ENCODE measurements at places on chromosomes 11 and 22.
A peak's percentile ranks its signal among the peaks of the same experiment; 100 is the strongest.

- no peak for DNase-seq
Measured at GRCh38 chr11:6431861-6432260, 8.9 kb downstream of the HPX start.

DNA sequence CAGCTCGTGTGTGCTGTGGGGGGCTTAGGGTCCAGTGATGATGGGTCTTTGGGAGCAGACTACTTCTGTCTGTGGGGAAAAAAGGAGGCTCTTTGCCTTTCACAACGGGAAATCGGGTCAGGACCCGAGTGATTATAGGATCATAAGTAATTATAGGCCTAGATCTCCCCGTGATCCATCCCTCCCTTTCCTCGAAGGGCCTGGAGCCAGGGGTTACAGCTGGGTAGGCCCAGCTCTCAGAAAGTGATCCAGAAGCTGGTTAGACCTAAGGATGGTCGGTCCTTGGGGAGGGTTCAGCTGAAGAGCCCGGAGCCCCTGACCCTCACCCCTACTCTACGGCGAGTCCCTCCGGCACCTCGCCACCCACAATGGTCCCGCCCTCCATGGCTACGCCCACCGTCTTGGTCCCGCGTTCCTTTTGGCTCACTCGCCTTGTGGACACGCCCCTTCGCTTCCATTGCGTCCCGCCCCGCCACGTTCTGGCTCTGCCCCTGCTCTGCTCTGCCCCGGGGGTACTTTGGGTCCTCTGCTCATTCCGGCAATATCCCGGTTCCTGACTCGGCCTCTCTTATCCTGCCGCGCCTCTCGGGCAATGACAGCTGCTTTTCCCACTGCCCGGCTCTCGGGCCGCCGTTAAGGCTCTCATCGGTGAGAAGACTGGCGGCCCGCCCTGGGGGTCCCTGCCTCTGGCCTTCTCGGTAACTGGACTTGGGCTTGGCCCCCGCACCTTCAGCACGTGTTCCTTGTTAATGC lies 5.0 kb downstream of the IGSF22 start:
- peak; percentile 85 for DNase-seq

GRCh38 chr22:31625661-31626426 lies 36.2 kb downstream of the PISD start:
- peak; percentile 37 for DNase-seq

- DNase-seq: no peak
Measured at GRCh38 chr11:17585911-17586695, 39.0 kb downstream of the OTOG start.

DNA sequence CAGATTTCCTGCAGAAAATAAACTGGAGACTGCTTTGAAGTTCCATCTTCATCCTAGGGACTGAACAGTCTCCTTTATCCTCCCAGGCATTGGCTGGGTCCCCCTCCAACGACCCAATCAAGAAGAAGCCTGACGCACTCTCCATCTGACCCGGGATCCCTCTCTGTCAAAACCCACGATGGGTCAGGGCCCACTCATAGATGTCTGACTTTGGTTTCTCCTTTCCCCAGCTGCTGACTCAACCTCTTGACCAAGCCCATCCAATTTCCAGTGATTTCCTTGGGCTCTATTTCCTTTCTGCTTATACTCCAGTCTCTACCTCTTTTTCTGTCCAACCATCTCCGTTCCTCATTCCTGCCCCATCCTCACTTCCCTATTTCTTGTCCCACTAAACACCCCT lies 189.7 kb downstream of the MIAT start:
- DNase-seq: no peak

- DNase-seq: no peak
Measured at GRCh38 chr22:45172881-45173585, 9.3 kb downstream of the NUP50 start.

DNA sequence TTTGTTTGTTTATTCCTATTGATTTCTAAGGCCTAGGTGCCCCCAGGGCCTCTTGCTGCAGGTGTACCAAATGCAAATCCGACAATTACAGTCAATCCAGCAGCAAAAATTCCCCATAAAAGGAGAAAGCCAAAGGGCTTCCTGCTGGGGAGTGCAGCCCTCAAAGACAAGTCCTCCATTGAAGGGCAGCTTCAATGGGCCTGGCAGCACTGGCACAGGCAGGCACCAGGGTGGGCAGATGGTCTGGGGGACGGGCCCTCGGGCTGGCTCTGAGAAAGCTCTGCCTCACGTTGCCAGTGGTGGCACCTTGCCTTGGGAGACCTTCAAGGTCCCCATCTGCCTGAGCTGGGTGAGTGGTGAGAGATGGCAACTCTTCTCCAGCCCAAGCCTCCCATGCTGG lies 128.0 kb downstream of the DSCAML1 start:
- DNase-seq: no peak

DNA sequence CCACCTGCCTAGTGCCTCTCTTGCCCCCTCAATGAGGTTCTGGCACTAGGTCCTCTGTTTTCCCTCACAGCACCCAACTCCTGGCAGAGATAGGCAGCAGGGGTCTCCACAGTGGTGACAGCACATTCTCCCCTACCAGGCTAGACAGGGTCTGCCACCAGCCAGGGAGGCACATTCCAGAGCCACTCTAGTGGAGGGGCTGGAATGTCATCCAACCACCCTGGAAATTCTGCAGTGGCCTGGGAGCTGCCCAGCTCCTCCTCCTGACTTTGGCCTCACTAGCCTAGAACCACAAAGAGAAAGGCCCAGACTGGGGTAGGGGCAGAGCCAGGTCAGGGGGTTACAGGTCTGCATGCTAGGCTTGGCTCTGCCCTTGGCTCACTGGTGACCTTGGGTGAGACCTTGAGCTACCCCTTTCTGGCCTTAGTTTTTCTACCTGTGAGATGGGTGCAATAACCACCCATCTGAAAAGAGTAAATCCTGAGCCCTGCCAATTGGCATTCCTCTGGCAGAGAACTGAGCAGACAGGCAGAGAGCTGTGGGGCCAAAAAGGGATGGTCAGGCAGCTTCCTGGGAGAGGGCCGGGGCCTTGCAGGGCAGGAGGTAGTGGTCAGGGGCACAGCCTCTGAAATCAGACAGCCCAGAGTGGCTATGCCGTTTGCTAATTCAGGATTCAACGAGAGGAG lies 7.1 kb downstream of the P2RY2 start:
- no peak for DNase-seq

- no peak for DNase-seq
Measured at GRCh38 chr11:123904932-123905331, 3.0 kb downstream of the OR8D4 start.

GRCh38 chr11:44597358-44598012 lies 32.0 kb downstream of the CD82 start:
- no peak for DNase-seq

DNA sequence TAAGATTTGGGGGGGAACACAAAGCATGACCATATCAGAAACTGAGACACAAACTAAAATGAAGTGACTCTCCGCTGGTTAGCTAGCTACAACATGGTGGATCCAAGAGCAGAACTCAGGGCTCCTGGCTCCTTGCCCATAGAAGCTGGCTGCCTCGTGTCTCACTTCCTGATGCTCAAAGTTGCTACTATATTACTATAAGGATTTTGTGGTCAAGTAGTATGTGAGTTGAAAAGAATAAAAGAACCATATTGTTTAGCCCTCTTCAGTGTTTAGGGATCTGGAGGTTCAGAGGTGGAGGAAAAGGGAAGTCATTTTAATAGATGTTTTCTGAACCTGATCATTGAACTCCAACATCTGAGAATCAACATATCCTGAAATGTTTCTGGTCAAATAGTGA lies 16.9 kb upstream of the SIK2 start:
- no peak for DNase-seq

DNA sequence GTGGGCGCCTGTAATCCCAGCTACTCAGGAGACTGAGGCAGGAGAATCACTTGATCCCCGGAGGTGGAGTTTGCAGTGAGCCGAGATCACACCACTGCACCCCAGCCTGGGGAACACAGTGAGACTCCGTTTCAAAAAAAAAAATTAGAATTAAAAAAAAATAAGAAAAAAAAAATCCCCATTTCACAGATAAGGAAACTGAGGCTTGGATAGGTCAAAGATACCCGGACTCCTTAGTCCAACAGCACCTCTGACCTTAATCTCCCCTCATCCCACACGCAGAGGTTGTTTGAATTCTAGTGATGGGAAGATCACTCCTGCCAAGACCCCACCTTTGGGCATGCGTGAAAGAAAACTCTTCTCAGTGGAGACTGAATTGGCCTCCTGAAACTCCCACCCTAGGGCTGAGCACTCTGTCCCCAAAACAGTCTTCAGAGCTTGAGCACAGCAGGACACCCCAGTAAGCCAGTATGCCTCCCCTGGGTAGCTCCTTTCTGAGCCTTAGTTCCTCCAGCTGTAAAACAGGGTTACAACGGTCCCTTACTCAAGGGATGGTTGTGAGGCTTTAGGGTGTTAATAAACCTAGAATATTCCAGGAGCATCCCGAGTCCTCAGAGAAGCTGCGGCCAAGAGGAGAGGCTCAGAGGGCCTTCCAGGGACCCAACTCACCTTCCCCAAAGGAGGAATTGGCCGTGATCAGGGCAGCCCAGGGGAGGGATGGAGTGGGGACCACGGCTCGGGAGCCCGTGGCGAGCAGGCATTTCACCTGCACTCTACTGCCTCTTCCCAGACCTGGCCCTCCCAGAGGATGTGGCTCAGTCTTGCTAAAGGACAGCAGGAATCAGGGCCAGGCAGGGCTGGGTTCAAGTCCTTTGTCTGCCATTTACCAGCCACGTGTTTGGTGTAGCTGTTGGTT lies 73.3 kb downstream of the NFAM1 start:
- no peak for DNase-seq

DNA sequence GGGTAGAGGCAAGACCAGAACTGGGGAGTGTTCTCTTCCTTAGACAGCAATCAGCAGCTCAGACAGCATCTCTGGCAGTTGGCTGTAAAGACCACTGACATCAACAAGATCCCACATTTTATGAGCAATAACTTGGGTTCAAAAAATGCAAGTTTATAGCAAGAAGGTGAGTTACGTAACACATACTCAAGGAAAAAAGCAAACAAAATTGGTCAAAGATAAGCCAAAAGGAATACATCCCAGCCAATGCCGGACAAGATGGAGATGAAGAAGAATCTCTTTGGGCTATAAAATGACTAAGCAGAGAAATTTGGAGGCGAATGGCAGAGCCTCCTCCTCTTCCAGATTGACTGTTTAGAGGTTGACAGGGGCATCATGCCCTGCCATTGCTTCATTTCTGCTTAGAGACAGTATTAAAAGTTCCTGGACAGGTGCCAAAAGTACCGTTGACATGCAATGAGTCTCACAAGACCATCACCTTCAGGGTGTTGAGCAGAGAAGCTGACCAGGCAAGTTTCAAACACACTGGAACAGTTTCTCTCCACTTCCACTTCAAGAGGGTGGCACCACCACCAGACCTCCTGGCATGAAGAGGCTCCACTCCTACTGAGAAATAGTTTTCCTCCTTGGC lies 55.9 kb downstream of the ENDOD1 start:
- DNase-seq: no peak

DNA sequence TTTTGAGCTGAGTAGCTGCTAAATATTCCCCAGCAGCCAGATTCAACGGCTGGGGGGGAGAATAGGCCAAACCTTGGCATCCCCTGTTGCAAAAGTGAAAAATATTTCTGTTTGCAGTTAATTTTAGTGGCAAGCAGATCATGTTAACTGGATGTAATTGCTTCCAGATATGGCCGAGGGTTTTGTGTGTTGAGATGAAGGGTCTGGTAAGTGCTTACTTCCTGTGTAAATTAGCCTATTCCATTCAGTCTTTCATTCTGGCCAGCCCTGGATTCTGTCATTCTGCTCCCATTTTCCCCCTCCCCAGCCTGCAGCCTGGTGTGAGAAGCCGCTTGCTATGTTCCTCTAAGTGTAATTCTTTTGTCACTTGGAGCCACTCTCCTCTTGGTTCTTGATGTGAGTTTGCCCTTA lies 17.4 kb downstream of the ZBTB16 start:
- DNase-seq: no peak

DNA sequence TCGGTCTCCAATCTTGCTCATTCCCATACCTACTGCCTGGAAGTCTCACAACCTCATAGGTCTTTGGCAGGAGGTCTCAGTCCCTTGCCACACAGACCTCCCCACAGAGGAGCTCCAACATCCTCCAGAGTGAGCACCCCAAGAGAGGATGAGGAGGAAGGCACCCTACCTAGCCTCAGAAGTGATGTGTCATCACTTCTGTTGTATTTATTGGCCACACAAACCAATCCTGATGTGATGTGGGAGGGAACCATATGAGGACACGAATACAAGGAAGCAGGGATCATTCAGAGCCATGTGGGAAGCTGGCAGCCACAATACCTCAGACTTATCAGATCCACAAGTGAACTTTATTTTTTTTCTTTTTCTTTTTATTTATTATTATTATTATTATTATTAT lies 9.0 kb upstream of the UPK2 start:
- no peak for DNase-seq

- DNase-seq: no peak
Measured at GRCh38 chr11:77111946-77112345, 9.3 kb downstream of the OMP start.

- no peak for DNase-seq
Measured at GRCh38 chr22:17162731-17163130, 3.7 kb upstream of the HDHD5 start.

- DNase-seq: no peak
Measured at GRCh38 chr11:85595285-85595884, 31.8 kb downstream of the DLG2 start.

- no peak for DNase-seq
Measured at GRCh38 chr11:109963101-109963500, 130.1 kb upstream of the ZC3H12C start.

DNA sequence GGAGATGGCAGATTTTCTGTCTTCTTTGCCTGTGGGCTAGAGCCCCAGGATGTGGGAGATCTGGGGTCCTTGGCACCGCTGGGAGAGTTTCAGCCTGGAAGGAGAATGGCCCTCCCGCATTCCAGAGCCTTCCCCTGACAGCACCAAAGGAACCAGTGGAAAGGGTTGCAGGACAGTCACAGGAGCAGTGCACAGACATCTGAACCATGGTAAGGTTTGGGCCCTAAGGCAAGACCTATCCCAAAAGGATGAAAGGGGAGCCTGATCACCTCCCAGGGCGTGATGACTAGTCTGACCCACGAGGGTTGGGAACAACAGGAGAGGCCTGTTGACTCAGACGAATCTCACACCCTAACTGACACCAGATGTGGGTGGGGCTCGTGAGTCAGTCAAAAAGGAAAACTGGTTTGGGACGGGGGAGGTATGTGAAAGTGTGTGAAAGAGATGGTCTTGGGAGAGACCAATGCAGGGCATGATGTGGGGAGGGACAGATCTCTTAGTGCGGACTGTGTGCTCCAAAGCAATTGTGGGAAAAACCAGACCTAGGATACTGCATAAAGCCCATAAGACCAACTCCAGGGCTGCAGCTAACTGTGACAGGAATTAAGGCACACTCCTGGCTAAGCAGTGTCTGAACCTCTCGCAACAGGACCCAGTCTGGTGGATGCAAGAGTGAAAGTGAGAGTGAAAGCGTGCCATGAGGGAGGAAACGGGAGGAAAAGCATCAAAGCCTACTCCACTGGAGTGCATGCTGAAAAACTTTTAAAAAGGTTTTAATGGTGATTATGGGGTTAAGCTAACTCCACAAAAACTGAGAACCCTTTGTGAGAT lies 39.1 kb upstream of the GLYAT start:
- DNase-seq: no peak
